ENCODE measurements at places on chromosomes 1 and 21. TPM values are rescaled to one million over a fixed set of nuclear protein-coding genes. Genes with fewer than 3 reads are reported as not detected.

DNA sequence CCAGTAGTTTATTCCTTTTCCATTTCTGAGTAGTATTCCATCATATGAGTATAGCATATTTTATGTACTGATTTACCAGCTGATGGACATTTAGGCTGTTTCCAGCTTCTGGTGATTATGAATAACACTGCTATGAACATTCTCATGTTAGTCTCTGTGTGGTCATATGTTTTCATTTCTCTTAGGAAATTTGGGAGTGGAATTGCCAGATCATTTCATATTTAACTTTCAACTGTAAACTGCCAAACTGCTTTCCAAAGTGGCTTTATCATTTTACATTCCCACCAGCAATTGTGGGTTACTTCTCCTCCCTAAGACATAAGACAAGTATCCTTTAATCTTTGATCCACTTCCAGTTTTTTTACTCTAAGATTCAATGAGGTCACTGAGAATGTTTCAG lies 85.7 kb upstream of the RALGPS2 start:
- peak; percentile 24 for DNase-seq

CDK18 gene
- 2.1 TPM for polyA plus RNA-seq

GRCh38 chr1:182565537-182565936 lies 23.5 kb downstream of the RNASEL start:
- DNase-seq, result no peak

DNA sequence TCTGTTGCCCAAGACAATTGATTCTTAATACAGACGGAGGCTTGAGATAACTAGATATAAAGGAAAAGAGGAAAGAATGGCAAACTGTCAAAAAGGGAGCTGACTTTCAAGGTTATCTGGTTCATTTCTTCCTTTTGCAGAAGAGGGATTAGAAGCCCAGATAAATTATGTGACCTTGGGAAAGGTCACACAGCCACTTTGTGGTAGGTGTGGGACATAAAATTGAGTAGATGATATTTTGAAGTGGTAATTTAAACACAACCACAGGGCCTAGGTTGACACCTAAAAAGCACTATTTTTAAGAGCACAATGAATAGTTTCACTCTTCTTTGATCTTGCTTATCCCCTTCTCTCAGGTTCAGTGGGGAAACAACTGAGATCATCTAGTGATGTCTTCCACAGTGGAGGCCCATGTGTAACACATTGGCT lies 16.9 kb upstream of the KIAA0040 start:
- DNase-seq, result no peak

DNA sequence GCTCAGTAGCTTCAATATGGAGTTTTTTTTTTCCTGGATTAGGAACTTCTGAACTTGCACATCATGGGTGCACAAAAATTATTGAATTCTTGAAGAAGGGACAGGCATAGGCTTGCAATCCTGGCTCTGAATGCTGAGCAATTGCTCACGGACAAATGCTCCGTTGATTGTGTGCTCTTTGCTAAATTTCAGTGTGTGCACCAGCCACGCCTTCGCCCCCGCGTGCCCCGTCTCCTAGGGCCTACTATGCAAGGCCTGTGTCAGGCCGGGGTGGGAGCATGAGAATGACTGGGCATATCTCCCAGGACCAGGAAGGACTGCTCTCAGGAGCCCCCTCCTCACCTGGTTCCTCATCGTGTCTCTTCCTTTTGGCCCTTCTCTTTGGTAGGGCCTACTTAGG lies 17.4 kb downstream of the IL6R start:
- DNase-seq, result no peak

GRCh38 chr1:193763266-193763665 lies 576.9 kb upstream of the B3GALT2 start:
- peak; percentile 22 for DNase-seq

Measured in fibroblast of lung (primary cell).